CD4-positive, alpha-beta T cell treated with Interleukin-15 for 4 hours (primary cell): ENCODE measurements at places on chromosomes 2 and 18.

DNA sequence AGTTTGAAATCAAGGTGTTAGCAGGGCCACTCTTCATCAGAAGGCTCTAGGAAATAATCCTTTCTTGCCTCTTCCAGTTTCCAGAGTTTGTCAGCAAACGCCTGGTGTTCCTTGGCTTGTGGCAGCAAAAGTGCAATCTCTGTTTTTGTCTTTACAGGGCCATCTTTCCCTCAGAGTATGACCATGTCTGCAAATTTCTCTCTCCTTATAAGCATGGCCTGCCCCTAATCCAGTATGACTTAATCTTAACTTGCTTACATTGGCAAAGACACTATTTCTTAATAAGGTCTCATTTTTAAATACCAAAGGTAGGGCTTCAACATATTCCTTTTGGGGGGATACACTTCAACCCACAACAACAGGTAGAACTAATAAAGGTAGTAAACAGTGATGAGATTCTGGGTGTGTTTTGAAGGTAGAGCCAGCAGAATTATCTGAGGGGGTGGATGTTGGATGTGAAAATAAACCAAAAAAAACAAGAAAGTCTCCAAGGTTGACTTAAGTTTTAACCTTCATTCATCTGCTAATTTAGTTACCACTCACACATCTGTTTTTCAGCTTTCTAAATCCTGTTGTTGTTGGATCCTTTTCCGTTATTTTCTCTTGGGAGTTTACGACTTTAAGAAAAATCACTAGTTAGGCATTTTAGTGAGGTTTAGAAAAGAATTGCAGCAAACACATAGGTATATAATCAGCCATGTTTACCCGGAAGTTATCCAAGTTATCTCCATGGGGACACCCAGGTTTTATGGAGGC, 234.4 kb upstream of the FIGN start:
- DNase-seq = no peak

- no peak for DNase-seq
These were observed 132.6 kb upstream of the RBBP8 start for GRCh38 chr18:22800551-22800951.

DNA sequence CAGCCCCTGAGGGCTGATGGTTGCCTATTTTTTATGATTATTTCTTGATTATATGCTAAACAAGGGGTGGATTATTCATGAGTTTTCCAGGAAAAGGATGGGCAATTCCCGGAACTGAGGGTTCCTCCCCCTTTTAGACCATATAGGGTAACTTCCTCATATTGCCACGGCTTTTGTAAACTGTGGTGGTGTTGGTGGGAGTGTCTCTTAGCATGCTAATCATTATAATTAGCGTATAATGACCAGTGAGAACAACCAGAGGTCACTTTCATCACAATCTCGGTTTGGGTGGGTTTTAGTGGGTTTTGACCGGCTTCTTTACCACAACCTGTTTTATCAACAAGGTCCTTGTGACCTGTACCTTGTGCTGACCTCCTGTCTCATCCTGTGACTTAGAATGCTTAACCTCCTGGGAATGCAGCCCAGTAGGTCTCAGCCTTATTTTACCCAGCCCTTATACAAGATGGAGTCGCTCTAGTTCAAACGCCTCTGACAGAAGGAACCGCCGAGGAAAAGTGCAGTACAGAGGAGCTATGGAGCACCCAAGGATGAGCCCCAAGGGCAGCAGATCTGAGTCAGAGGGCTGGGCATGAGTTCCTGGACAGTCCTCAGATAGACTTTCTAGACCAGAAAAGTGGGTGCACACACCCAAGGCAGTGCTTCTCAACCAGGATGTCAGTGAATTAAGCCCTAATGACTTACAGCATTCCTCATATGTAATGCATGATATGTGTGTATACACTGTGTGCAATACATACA, 37.1 kb upstream of the ASAP2 start:
- no peak for DNase-seq

DNA sequence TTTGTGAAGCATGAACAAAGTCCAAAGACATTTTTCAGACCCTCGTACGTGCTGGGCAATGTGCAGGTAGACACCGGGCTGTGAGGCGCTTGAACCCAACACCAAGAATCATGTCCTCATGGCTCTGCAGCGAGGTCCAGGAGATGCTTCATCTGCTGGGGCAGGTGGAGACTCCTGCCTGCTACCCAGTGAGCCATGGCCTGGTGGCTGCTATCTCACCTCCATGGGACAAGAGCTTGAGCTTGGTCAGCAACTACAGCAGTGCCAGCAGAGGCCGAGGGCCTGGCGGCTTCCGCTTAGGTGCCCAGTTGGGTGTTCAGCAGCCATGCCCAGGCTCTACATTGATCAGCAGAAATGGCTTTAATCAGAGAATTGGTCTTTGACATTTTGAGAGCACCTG, 281.0 kb upstream of the HS6ST1 start:
- DNase-seq = no peak

DNA sequence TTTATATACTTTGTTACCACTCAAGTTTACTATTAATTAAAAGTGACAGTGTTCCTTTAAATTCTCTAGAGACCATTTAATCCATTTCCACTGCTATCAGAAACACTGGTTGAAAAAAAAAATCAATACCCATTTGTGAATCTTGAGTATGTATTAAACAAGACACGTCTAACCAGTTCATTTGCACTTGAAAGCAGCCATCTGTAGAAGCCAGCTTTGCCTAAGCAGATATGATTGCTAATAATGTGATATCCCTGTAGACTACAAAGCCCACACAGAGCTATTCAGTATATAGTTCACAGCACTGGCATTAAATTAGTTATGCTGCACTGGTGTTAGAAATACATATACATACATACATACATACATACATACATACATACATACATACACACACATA, 111.8 kb upstream of the SP3 start:
- no peak for DNase-seq

DNA sequence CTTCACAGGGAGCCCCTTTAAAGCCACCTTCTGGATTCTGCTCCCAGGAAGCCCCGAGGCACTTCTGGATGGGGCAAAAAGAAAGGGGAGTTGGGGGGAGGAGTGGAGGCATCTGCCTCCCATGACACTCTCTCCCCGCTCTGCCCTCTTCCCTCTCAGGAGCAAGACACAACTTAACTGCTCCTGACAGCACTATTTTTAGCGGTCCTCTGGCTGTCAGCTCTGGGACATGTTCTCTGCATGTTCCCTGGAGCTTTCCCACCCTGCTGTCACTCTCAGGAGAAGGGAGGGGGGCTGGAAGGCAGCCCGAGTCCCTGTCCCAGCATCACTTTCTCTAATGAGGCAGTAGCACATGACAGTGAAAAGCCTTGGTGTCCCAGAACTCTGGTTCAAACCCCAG, 32.3 kb downstream of the PLB1 start:
- DNase-seq = no peak

GRCh38 chr2:203661279-203661908, 45.0 kb upstream of the CD28 start:
- DNase-seq = no peak

GRCh38 chr2:3635171-3635974, 22.6 kb upstream of the ALLC start:
- no peak for DNase-seq

DNA sequence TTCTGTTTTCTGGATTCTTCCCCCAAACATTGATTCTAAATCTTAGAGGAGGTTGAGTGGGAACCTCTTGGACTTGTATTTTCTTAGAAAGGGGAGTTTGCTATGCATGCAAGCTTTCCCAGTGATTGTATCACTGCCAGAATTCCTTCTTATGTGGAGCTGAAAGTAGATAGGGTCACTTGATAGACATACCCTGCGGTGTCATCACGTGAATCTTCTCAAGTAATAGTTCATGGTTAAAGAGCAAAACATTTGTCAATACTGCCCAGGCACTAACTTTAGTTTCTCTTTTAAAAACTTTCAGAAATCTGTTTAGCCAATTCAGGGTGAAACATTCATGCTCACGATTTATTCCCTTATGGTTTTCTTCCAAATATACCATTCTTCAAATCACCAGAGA, 6.4 kb downstream of the PMAIP1 start:
- DNase-seq = no peak

DNA sequence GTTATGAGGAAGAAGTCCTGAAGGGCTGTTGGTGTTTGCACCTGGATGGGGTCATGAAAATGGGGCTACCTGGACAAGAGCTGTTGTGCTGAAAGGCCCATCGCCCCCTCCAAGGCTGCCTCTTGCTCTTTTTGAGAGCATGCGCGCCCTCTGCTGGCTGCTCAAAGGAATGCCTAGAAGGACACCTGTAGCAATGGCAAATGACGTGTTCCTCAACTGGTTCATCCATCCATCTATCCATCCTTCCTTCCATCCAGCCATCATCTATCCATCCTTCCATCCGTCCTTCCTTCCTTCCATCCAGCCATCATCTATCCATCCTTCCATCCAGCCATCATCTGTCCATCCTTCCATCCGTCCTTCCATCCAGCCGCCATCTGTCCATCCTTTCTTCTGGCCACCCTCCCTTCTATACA, 17.2 kb upstream of the RPL31 start:
- peak; percentile 70 for DNase-seq

GRCh38 chr2:113190871-113191270, 17.1 kb downstream of the PSD4 start:
- DNase-seq = no peak

DNA sequence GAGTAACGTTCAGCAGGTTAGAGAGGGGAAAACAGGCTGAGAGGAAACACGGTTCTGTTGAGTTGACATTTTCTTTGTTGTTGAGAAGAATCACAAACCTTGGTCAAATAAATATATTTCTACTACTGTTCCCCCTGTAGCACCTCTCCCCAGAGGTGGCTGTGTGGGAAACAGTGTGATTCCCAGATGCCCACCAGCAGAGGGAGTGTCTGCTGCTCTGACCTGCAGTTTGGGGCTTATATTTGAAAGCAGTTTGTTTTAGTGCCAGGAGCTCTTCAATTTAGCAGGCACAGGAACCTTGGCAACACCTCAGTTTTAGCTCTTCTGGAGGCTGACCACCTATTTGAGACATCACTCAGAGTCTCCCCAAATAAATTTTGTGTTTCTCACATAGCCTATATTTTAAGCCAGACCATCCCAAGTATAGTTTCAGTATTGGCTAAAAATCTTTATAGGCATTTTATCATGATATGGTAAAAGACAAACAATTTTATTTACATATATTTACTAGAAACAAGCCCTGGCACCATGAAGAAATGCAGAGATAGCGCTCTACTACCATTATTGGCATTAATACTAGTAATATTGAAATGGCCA, 75.7 kb downstream of the PIK3C3 start:
- no peak for DNase-seq

GRCh38 chr18:8996771-8997432, 105.6 kb upstream of the NDUFV2 start:
- no peak for DNase-seq

- DNase-seq = no peak
These were observed 282.1 kb upstream of the EPAS1 start for GRCh38 chr2:46014911-46015654.

DNA sequence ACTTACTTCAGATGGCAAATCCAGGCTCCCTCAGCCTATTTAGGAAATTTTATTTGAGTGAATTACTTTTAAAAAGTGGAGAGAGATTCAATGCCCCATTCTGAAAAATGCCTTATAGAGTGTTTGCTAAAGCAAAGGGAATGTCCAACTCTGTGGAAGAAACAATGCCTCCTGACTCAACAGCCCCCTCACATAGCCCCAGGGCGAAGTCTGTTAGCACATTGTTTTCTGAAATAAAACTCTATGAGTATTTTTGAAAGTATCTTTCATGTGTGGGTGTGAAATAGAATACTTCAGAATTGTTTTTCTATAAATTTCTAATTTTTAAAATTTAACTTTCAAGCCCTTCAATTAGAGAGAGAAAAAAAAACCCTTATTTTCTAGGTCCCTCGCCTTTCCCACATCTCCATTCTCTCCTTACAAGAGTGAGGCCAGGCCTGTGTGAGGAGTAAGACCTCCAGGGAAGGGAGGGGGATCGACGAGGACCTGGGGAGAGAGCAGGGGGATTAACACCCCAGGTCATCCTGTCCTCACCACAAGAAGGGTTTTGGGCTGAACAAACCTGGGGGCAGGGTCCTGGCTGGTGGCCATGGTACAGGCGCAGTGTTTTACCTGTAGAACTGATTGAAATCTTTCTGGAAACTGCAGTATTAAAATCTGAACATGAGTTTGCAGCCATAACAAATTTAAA, 141.4 kb downstream of the SNTG2 start:
- no peak for DNase-seq

- DNase-seq = no peak
These were observed 434.1 kb upstream of the HS6ST1 start for GRCh38 chr2:128752691-128753263.
